CD8-positive, alpha-beta T cell (primary cell): ENCODE measurements at places on chromosomes 4 and X. TPM values are rescaled to one million over a fixed set of nuclear protein-coding genes. Genes with fewer than 3 reads are reported as not detected.

DNA sequence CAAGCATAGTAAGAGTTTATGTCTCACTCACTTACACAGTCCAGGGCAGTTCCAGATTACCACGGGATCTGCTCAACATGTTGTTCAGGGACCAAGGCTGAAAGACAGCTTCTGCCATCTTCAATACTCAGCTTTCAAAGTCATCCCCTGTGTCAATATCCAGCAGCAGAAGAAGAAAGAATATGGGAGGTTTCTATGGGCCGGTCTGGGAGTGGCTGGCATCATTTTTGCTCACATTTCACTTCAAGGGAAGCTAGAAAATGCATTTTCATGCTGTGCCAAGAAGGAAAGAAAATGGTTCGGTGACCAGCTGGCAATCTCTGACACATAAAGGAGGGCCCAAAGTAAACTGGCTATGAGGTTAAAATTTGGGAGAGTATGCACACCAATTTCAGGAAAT is 211.5 kb upstream of the KLF3 start:
- DNase-seq = no peak

DNA sequence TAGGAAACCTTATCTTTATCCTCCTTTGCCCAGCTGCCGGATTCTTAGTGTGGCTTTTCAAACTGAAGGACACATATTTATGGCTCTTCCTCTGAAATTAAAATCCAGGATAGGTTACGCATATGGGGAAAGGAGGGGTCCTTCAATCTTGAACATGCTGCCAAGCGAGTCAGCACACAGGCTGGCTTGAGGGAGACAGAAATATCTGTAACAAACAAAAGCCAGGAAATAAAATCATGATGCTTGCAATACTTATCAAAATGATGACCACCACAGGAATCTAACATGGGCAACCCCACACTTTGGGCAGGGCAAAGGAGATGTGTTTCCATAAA is 196.4 kb upstream of the LDB2 start:
- no peak for DNase-seq

NCAPG gene
- total RNA-seq = 1.3 TPM

UGT2B17 gene
- not detected for total RNA-seq

- DNase-seq = no peak
These were observed 102.9 kb downstream of the TEX13A start for GRCh38 chrX:105117621-105118020.

- DNase-seq = no peak
These were observed 712.0 kb upstream of the AADAT start for GRCh38 chr4:170801771-170802170.

C4orf36 gene
- total RNA-seq = not detected

DNA sequence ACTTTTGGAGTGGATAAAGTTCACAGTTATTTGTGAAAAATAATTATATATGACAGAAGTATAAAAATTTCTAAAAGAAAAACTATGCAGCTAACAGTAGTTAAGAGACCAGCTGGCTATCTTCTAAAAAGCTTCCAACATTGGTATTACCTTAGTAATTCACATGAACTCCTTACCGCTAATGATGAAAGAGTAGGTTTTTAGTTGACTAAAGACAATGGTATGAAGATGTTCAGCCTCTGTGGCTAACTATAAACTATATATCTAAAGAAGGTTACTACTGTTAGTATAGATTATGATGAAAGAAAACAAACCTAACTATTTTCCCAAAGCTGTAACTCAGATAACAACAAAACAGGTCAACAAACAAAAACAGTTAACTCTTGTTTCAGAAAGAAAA is 10.4 kb downstream of the CCNI start:
- DNase-seq = no peak

GRCh38 chr4:83358410-83358809 is 23.8 kb upstream of the HPSE start:
- DNase-seq = no peak

- DNase-seq = no peak
These were observed 76.7 kb downstream of the BMPR1B start for GRCh38 chr4:94834501-94834900.

CUL4B gene
- total RNA-seq = 25.3 TPM

TRIM75 gene
- total RNA-seq = not detected

DNA sequence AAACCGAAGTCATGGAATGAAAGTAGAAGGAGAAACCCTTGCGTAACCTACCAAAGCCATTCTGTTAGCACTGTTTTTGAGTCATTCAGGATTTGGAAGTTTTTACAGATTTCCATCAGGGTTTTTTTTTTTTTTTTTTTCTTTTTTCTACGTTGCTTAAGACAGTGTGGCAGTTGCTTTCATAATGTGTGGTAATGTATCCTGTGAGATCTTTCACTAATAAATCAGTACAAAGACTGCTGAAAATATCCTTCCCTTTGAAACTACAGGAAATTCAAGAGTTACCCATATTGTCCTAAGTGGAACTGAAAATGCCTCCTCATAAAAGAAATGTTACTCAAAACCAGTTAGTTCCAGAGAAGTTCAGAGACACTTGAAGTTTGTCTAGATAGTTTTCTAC is 137.8 kb downstream of the RAPGEF2 start:
- DNase-seq = no peak

- DNase-seq = no peak
These were observed 30.9 kb downstream of the RASSF6 start for GRCh38 chr4:73589261-73589847.

AVPR2 gene
- not detected for total RNA-seq

DNA sequence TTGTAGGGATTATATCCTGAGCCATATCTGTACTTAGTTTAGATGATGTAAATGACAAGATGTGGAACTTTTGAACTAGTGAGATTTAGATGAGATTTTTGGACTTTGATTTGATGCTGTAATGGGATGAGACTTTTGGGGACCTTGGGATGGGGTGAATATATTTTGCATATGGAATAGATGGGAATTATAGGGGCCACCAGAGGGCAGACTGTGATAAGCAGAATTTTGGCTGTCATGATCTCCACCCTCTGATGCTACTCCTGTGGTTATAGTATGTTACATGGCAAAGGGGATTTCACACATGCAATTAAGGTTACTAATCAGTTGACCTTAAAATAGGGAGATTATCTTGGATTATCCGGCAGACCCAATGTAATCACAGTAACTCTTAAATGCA is 214.0 kb upstream of the NHS start:
- no peak for DNase-seq

DNA sequence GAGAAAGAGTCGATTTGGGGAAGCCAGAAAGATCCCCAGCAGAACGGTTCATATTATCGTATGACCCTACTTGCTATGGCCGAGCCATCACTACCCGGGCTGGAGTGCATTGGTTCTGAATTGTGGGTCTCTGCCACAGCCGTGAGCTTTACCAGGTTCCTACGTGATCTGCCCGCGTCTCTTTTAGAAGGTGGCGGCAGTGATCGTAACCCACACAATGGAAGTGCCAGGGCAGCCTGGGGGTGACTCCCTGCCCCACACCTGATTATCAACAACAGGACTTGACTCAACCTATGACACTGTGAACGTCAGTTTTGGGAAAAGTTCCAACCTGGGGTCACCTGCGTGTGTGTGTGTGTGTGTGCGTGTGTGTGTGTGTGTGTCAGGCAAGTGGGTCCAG is 90.8 kb downstream of the SHOX start:
- DNase-seq = no peak

- DNase-seq = peak; percentile 44
These were observed 105.6 kb downstream of the CNKSR2 start for GRCh38 chrX:21479695-21480270.

DNA sequence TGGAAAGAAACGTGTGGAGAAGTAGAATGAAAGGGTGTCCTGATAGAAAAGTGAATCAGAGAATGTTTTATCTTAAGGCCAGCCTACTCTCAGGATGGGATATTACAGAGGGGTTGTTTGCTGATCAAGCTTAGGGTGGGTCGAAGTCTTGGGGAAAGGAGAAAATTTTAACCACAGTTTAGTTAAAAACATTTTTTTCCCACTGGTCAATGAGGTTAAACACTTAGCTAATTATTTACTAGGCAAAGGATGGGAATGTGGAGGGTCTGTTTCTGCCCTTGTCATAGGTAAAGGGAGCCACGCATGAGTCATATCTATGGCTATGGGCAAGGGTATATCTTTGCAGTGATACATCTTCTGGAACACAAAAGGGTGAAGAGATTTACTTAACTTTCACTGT is 16.1 kb upstream of the SULT1E1 start:
- DNase-seq = no peak

- DNase-seq = no peak
These were observed 125.8 kb upstream of the UNC5C start for GRCh38 chr4:95674521-95674981.

GRCh38 chrX:94695910-94696309 is 1021.9 kb downstream of the FAM133A start:
- no peak for DNase-seq

NPY2R gene
- total RNA-seq = not detected

DNA sequence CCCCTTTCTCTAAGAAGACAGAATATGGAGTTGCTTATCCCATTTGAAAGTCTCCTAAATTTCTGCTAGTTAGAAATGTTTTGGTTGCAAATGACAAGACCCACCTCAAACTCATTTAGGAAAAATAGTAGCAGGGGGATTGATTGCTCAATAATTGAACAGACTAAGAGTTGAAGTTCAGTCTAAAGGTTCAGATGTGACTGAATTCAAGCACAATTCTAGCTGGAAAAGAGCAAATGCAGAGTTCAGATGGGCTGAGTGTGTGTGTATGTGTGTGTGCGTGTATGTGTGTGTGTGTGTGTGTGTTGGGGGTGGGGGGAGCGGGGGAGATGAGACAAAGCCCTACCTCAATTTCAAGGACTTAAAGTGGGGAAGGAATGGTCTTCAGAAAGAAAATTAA is 35.7 kb upstream of the SH3D19 start:
- no peak for DNase-seq

MEPE gene
- not detected for total RNA-seq

- DNase-seq = no peak
These were observed 276.9 kb downstream of the PTTG2 start for GRCh38 chr4:38237139-38237538.

- no peak for DNase-seq
These were observed 57.9 kb downstream of the TKTL2 start for GRCh38 chr4:163415668-163416067.

XPNPEP2 gene
- total RNA-seq = 0.24 TPM

EVC2 gene
- total RNA-seq = 1.2 TPM

DNA sequence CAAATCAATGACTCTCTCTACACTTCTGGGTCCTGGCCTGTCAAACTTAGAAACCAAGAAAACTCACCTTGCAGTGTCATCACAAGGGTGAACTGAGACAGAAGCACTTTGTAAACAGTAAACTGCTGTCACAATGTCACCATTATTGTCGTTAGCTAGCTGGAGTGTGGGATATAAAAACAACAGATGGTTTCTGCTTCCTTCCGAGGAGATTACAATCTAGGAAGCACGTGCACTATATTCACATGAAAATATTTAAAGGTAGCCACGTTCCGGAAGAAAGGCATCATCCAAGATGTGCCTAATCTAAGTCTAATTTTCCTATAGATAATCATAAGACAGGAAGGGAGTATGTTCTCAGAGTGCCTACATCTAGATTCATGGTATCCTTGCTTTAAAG is 64.7 kb upstream of the ACSL1 start:
- DNase-seq = no peak

- DNase-seq = no peak
These were observed 135.3 kb downstream of the ZNF518B start for GRCh38 chr4:10321931-10322330.

GRCh38 chr4:80138551-80139538 is 58.5 kb upstream of the PRDM8 start:
- peak; percentile 65 for DNase-seq

SH2D1A gene
- 50.3 TPM for total RNA-seq

CFAP99 gene
- 0.36 TPM for total RNA-seq

DNA sequence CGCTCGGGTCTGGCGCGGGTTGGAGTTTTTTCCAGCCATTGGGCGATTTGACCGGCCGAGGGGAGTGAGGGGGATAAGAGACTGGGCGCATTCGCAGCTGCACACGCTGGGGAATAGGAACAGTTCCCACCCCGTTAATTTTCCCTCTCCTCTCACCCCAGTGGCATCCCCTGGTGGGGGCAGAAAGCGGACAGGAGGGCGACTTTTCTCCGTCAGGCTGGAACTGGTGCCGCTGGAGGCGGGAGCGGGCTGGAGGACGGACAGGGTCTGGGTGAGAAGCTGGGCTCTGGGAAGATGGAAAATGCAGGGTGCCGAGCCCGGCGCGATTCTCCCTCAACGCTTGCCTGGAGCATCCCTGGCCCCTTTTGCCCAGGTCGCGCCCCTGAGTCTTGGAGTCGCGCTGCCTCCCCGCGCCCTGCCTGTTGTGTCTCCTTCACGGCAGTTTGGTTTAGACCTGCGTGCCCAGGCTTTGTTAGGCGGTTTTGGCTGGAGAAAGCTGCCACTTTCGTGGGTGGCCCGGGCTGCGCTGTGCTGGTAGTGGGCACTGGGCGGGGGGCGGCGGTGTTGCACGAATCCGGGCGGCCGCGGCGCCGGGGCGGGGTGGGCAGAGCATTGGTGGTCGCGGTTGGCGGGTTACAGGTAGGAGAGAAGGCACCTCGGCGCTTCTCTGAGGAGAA is 2.0 kb downstream of the ADGRL3 start:
- DNase-seq = no peak

SMIM10 gene
- total RNA-seq = not detected

GRCh38 chr4:104726002-104726401 is 231.3 kb upstream of the CXXC4 start:
- no peak for DNase-seq

GRCh38 chrX:70172221-70172620 is 5.1 kb upstream of the DGAT2L6 start:
- DNase-seq = no peak

APLN gene
- not detected for total RNA-seq
